Heart left ventricle (tissue), 16 donors: ENCODE measurements at places on chromosomes 13 and 19. TPM values are rescaled to one million over a fixed set of nuclear protein-coding genes. Genes with fewer than 3 reads are reported as not detected.

DNA sequence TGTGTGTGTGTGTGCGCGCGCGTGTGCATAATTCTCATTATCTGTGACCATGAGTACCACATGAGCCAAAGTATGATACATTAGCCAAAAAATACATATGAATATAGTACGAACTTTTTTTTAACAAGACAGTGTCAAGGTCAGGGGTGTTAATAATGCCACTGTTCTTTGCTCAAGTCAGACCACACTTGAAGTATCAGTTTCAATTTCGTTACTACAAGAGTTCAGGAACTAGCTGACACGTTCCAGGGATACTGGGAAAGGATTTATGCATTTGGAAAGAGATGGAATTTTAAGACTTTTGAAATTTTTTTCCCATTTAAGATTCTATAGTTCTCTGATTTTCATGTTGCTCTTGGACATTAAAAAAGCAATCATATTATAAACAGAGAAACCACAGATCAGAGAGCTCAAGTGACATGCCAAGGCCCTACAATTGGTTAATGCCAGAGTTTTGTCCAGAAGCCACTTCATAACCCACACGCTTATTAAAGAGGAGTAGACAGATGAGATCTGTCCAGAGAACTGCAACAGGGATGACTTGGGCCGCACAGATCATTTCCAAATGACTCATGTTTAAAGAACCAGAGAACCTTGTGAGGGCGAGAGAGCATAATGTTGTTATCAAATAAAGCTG, 718.8 kb upstream of the SGCG start:
- no peak for DNase-seq

DNA sequence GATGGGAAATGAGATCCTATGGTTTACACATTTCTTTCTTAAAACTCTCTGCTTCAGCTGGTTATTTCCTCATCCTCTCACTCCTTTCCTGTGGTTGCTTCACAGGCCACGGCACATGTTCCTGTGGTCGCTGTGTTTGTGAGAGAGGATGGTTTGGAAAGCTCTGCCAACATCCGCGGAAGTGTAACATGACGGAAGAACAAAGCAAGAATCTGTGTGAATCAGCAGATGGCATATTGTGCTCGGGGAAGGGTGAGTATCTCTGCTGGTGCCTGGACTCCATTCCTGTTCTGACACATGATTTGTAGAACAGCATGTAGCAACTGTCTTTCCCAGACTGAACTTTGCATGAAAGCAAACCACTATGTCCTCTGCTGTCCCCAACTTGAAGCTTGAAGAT, 254.2 kb downstream of the ITGBL1 start:
- DNase-seq: no peak

The ERICH6B gene
- total RNA-seq: not detected

The SLAIN1 gene
- total RNA-seq: 7.2 TPM

The ATXN8OS gene
- not detected for total RNA-seq

The ZNF223 gene
- 4.9 TPM for total RNA-seq
